ENCODE measurements at places on chromosomes 7 and 10.

- no peak for DNase-seq
Measured at GRCh38 chr10:48390558-48390871, 84.0 kb downstream of the MAPK8 start.

DNA sequence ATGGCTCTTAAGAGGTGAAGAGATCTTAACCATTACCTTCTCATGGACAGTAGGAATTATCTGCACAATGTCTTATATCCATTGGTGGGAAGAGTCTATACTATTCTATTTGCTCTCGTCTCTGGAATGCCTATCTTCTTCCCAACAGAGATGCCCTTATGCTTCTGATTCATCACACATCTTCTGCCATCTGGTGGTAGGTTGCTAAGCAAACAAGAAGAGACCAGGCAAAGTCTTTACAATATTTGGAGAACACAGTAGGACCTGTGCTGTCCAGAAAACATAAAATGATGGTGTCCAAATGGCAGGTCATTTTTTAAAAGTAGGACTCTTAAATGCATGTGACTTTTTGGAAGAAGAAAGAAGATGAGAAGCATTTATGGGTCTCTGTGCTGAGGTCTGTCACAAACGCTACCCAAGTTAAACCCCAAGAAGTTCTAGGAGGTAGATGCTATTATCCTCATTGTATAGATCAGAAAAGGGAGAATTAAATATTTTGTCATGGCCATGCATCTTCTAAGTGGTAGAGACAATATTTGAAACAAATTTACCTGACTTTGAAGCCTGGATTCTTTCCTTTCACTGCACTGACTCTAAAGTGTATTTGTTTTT is 67.8 kb upstream of the NXPH1 start:
- no peak for DNase-seq

- DNase-seq, result no peak
Measured at GRCh38 chr7:21962677-21963076, 17.0 kb upstream of the CDCA7L start.

GRCh38 chr10:90947030-90947960 is 26.4 kb upstream of the ANKRD1 start:
- no peak for DNase-seq

DNA sequence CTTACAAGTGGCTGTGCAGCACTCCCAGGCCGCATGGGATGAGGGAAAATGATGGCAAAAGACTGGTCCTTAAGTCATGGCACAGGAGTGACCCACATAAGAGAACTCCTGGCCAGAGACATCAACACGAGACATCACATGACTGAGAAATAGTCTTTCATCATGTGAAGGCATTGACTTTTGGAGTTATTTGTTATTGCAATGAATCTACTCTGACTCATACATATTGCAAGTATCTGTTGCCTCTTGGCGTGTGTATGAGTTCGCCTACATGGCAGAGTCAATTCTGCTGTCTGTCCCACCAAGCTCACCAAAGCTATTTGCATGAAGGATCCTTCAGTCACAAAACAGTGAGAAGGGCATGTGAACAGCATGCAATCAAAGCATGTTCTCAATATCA is 59.7 kb upstream of the HABP2 start:
- no peak for DNase-seq

- peak; percentile 59 for DNase-seq
Measured at GRCh38 chr7:38211940-38212339, 33.9 kb downstream of the STARD3NL start.

GRCh38 chr10:75029857-75030256 is 81.6 kb upstream of the SAMD8 start:
- no peak for DNase-seq

- no peak for DNase-seq
Measured at GRCh38 chr10:14624600-14624999, 150.1 kb downstream of the FAM107B start.

GRCh38 chr7:7177044-7177517 is 5.3 kb upstream of the C1GALT1 start:
- DNase-seq, result no peak

DNA sequence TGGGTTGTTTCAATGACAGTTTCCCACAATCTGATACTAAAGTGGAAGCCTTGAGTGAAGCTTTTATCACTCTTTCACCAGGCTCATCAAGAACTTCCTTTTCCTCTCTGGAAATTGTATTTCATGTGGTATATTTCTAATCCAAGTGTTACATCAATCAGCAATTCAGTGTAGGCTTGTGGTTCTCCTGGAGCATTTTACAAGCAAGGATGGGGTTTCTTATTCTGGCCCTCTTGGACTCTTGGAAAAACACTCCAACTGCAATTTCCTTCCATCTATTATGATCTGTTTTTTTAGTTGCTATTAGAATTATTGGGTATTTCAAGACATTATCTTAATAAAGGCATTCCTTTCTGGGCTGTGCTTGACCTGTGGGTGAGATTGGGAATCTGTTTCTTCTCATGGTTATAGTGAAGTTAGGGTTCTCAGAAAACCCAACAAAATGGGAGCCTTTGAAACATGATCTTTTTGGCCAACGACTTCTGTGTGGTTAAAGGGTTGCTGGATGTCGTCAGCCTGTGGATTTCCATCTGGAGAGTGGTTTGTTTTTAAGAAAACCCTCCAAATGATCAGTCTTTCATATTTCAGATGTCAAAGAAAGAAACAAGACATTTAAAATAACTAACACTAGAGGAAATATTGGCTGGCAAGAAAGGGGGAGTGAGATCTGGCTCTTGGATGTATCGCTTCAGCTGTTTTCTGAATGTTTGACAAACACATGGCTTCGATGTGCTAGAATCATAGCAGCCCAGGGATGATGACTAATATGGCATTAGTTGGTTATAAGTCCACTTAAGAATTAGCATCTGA is 540.2 kb downstream of the LRMDA start:
- peak; percentile 33 for DNase-seq

DNA sequence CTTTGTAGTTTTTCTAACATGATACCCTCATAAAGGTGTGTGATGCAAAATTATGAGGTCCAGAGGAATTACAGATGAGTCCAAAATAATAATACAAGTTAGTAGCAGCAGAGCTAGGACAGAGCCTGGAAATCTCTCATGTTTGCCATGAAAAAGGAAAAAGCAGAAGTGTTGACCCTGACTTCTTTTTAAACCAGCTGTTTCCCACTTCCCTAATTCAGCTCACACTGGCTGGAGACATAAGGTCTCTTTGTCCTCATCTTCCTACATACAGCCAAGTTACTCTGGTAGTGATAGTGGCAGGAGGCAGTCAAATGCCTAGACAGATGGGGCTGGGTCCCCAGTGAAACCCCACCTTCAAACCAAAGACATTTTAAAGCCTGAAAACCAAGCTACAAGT is 269.2 kb downstream of the C7orf25 start:
- DNase-seq, result no peak

GRCh38 chr7:132453826-132454225 is 122.4 kb downstream of the PLXNA4 start:
- DNase-seq, result no peak

GRCh38 chr7:111841596-111842205 is 279.4 kb upstream of the IMMP2L start:
- DNase-seq, result no peak

DNA sequence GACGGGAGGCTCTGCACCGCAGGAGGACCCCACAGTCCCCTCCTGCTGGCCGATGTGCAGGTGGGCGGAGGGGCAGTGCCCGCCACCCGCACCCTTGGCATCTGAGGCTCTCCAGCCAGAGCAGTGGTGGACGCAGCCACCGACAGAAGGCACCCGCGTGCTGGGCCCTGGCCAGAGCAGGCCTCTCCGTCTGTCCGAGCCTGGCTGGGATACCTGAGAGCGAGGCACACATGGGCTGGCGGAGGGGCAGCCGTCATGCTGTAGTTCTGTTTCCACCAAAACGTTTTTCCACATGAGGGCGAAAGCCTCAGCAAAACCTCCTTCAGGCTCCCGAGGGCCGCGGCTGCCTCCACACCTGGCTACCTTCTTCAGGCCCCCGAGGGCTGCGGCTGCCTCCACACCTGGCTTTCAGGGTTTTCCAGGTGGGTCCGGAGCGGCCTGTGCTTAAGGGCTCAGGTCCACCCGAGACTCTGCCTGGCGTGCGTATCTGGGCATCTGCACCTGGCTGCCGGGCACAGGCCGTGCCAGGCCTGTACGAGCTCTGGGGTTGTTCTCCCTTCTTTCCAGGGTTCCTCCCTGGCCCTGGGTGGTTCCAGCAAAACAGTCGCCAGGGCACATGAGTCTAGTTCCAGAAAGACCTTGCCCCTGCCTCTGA is 115.5 kb downstream of the INPP5A start:
- no peak for DNase-seq

GRCh38 chr10:118501171-118501570 is 94.3 kb downstream of the PRLHR start:
- no peak for DNase-seq

- DNase-seq, result peak; percentile 64
Measured at GRCh38 chr10:71963351-71964097, 671 bp upstream of the CHST3 start.

DNA sequence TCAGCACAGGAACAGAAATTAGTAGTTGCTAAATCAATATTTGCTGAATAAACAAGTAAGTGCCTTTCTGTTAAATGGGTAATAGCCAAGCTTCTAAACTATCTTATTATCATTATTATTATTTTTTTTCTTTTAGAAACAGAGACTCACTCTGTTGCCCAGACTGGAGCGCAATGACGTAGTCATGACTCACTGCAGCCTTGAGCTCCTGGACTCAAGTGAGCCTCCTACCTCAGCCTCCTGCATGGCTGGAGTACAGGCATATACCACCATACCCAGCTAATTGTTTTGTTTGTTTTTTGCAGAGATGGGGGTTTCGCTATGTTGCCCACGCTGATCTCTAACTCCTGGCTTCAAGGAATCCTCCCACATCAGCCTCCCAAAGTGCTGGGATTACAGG is 12.3 kb upstream of the ELN start:
- no peak for DNase-seq

DNA sequence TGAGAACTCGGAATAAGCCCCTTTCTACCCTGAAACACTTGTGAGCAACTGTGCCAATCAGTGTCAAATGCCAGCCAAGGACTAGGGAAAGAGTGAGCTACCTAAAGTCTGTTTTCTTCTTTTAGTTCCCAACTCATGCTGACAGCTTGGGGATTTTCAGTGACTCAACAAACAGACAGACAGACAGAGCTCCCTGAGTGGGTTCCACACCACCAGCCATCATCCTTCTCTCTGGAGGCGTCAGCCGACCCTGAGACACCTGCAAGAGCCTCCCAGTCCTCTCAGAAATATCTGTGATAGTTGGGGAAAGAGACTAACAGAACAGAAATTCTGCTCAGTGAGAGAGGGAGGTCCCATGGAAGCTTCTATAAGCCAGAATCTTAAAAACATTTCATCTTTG is 49.5 kb downstream of the GATA3 start:
- DNase-seq, result no peak

- no peak for DNase-seq
Measured at GRCh38 chr10:15227611-15228372, 59.3 kb upstream of the NMT2 start.

GRCh38 chr10:13270877-13271551 is 28.9 kb downstream of the PHYH start:
- peak; percentile 12 for DNase-seq

DNA sequence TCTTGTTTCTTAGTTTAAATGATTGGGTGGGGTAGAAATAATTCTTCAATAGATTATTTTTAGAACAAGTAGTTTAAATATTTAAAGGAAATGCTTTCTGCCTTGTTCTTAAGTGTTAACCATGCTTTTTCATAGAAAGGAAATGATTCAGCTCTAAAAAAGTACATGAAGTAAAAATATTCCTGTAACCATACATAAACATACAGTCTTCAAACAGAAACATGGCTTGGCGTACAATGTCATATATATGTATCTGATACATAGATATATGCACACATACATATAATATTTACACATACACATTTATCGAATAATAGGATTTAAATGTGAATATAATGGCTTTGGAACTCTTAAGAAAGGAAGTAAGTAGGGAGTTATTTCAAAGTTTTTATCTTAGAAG is 84.4 kb downstream of the RUNDC3B start:
- no peak for DNase-seq

DNA sequence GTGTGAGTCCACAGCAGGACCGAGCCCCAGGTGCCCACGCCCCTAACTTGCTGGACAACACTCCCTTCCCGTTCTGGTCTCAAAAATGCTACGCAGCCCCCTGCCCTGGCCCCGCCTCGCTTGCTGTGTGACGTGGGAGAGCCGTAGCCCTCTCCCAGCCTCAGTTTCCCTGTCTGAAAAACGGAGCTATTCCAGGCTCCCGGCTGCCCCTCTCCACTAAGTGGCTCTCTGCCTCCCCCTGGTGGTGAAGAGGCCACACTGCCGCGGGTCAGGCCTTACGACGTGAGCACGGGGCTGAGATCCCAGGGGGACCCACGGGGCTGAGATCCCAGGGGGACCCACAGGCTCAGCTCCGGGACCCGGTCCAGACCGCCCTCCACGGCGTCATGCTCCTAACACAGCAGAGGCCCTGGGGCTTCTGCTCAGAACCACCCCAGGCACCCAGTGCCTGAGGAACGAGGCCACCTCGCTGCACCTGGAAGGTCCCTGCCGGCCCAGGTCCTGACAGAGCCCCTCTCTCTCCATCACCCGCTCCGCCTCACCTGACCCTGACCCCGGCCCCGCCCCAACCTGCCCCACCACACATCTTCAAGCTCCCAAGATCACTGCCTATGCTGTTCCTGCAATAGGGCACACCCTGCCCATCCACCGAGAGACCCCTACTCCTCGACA is 26.7 kb downstream of the MICALL2 start:
- DNase-seq, result peak; percentile 76

DNA sequence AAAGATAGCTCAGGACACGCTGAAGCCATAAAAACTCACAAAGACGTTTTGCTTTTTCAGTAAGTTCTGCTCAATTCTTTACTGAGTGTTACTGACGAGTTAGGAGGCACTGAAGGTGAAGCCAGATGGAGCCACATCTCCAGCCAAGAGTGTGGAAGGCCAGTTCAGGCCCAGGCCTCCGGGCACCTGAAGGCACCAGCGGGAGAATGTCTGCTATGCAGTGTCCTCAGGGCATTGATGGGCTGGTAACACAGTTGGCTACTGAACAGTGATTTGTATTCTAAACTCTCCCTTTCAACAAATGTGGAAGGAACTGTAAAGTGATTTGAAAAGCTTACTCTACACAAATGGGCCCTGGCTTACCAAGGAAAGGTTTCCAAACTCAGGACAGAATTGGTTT is 64.8 kb upstream of the SVIL start:
- DNase-seq, result no peak

DNA sequence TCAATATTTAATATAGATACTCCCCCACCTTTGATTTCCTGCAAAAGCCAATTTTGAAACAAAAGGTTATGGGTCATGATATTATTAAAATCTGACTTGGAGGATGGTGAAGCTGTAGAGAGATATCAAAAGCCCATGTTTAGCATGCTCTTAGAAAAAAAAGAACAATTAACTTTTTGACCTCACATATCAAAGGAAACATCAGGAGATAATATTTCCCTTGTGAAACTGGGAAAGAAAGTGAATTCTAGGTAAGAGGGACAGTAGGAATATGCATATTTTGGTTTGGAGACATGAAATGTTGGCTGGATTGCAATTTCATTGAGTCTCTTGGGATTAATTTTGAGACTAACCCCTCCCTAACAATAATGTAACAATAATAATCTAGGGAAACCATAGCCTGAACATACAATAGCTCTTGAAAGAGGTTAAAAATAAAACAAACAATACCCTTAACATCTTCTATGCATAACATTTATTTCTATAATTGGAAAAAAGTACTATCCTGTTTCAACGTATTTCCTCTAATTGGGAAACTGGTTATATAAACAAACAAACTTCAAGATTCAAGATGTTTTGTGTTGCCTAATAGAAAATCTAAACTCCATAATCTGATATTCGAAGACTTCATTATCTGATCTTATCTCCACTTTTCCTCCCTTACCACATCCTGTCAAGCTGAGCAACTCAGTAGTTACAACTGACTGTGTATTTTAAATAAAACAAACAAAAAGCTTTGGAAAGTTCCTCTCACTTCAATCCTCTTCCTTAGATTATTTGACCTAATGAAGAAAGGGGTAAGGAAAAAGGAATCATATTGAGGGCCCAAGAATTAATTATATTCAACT is 14.8 kb downstream of the TMEM26 start:
- DNase-seq, result no peak
